Fibroblast of skin of scalp (primary cell): ENCODE measurements at places on chromosomes 7 and 10.

DNA sequence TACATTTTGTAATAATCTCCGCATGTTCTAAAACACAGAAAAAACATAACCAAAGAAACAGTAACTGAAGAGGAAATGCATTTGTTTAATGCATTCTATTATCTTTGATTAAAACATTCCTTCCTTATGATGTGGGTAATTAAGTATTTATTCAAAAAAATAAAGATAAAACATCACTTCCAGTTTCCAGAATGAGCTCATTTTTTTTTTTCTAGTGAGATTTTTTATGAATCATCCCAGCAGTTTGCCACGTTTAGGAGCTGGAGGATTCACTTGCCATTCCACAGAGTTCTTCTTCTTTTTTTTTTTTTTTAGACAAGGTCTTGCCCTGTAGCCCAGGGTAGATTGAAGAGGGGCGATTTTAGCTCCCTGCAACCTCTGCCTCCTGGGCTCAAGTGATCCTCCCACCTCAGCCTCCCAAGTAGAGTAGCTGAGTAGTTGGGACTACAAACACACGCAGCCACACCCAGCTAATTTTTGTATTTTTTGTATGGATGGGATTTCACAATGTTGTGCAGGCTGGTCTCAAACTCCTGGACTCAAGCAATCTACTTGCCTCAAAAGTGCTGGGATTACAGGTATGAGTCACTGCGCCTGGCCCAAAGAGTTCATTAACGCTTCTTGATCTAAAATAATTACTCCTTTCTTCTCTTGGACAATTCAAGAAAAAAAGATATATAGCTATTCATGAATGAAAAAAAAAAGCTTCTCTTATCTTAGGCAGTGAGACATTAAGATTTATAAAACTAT lies 177.3 kb downstream of the DKK1 start:
- peak; percentile 69 for DNase-seq

DNA sequence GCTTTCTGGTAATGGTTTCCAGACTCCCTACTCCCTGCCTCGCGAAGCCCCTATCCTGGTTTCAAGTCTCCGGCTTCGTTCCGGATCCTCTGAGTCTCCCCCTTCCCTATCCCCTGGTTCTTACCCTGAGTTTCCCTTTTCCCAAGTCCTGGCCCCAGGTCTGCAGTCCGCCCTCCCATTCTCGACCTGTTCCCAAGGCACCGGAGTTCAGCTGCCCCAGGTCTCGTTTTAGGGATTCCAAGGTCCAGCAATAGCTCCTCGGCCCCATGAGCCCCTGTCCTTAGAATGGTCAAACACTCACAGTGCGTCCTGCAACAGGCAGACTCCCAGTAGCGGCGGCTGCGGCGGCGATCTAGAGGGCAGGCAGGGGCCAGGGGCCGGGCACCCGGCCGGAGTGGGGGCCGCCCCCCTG lies 274 bp downstream of the PITX3 start:
- DNase-seq = no peak

DNA sequence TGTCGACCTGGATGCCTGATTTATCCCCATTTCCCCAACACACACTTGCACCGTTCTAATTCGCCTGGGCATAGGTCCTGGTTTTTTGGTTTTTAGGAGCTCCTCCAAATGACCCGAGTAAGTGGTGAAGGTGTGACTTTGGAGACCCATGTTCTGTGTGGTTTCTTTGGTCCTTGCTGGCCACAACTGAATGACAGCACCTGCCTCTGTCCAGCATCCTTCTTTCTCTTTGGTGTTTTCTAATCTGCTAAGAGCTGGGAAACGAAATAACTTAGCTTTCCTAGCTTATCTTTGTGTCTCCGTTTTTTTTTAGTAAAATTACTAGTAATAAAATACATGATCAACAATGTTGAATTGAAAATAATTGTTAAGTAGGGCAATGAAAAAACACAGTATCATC lies 120.2 kb downstream of the PRLHR start:
- DNase-seq = no peak

GRCh38 chr10:18449611-18450026 lies 201.8 kb downstream of the NSUN6 start:
- DNase-seq = no peak

DNA sequence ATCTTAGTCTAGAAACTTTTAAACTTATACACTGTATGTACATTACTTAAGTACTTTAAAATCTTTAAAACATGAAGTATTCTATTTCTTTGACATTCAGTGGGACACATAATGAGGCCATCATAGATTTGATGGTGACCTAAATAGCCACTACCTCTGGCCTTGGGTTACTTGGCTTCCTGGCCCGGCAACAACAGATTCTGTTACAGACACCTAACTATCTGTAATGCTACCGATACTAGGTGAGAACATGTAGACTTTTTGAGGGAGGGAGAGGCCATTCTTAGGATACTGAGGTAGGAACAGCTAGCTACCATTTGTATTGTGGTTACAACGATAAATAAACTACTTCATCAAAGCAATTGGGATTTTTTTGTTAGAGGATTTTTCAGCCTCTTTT lies 154.7 kb upstream of the KAT6B start:
- DNase-seq = no peak

DNA sequence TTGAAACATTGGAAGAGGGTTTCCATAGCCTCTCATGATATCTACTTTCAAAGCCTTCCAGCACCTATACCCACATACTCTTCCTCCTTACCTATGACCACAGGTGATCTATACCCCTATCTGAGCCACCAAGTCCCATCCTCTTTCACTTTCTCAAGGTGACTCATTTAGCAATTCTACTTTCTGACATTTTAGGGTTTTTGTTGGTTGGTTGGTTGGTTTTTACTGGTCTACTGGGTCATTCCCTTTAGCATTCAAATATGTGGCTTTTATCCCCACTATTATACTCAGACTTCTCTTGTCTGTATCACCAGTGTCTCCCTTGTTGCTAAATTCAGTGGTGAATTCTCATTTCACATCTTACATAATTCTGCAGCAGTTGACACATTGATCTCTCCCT lies 130.4 kb upstream of the STEAP4 start:
- no peak for DNase-seq

DNA sequence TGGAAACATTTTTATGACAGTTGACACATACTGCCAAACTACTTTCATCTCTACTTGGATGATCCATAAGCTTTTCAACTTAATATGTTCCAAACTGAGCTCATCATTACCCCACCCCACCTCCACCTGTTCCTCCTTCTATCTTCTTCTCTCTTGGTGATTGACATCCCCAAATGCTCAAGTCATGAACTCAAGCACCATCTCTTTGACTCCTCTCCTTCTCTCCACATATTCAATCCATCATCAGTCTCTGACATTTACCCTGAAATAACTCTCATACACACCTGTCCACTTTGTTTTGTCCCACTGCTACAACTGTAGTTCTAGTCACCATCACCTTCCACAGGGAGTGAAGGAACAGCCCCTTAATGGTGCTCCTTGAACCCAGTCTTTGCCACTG lies 43.3 kb downstream of the SGCE start:
- DNase-seq = no peak

GRCh38 chr7:44445986-44446671 lies 44.3 kb downstream of the NUDCD3 start:
- no peak for DNase-seq
